ENCODE measurements at places on chromosomes 2 and 18. TPM values are rescaled to one million over a fixed set of nuclear protein-coding genes. Genes with fewer than 3 reads are reported as not detected.

The FAM237A gene
- polyA plus RNA-seq: not detected

The LYG2 gene
- polyA plus RNA-seq: 0.51 TPM

The WDR12 gene
- 161 TPM for polyA plus RNA-seq

The UGT1A10 gene
- polyA plus RNA-seq: not detected

The CMPK2 gene
- 0.11 TPM for polyA plus RNA-seq

The SP100 gene
- polyA plus RNA-seq: 182 TPM

The TEX44 gene
- not detected for polyA plus RNA-seq

The GCG gene
- not detected for polyA plus RNA-seq

The NPAS2 gene
- polyA plus RNA-seq: not detected

The ERICH2 gene
- not detected for polyA plus RNA-seq

The TAF4B gene
- polyA plus RNA-seq: 10.4 TPM

The LAMA1 gene
- polyA plus RNA-seq: not detected

The STARD6 gene
- polyA plus RNA-seq: 0.53 TPM

The CCDC85A gene
- polyA plus RNA-seq: not detected

The E2F6 gene
- polyA plus RNA-seq: 11.7 TPM

The CNRIP1 gene
- polyA plus RNA-seq: not detected

The VSNL1 gene
- polyA plus RNA-seq: 0.10 TPM

The ITGB6 gene
- not detected for polyA plus RNA-seq

The SERPINB13 gene
- not detected for polyA plus RNA-seq

The DCC gene
- not detected for polyA plus RNA-seq

The EFEMP1 gene
- 0.11 TPM for polyA plus RNA-seq

The PRADC1 gene
- 39.0 TPM for polyA plus RNA-seq

The DUSP2 gene
- 10.2 TPM for polyA plus RNA-seq

The MRO gene
- not detected for polyA plus RNA-seq

The KCNJ3 gene
- polyA plus RNA-seq: not detected

The PCARE gene
- not detected for polyA plus RNA-seq

The TMEFF2 gene
- polyA plus RNA-seq: not detected

Measured in GM12878 (cell line).